ENCODE measurements at places on chromosomes 12 and 14. TPM values are rescaled to one million over a fixed set of nuclear protein-coding genes. Genes with fewer than 3 reads are reported as not detected.

KLRK1 gene
- not detected for polyA plus RNA-seq

KRT8 gene
- 720 TPM for polyA plus RNA-seq

EPYC gene
- polyA plus RNA-seq, result not detected

PAPLN gene
- polyA plus RNA-seq, result 1.2 TPM

SRSF5 gene
- 176 TPM for polyA plus RNA-seq
